ENCODE measurements at places on chromosomes 5 and 9. TPM values are rescaled to one million over a fixed set of nuclear protein-coding genes. Genes with fewer than 3 reads are reported as not detected.

DNA sequence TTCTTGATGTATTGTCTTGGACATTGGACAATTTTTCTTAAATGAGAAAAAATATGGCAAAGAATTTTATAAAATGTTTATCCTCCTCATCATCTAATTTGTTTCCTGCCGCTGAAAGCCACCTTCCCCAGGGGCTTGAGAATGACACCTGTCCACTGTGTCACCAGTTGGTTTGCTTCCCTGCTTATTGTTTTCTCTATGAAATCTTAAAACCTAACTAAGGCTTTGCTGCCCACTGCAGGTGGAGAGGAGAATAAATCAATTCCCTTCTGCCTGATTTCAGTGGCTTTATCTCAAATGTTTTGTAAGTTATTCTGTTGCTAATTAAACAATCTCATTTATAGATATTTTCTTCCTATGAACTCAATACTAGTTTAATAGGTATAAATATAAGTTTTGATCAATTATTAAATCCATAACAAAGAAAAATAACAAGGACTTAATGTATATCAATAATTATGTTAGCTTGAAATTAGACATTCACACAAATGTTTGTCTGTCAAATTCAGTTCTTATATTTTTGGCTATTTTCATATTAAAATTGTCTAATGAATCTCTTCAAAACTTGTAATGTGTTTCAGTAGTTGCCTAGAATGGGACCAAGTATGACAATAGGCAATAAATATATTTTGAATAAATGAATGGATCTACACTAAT lies 822.5 kb downstream of the PTPRD start:
- no peak for DNase-seq

Gene NDOR1
- 48.5 TPM for total RNA-seq

Gene STK32A
- total RNA-seq: not detected

DNA sequence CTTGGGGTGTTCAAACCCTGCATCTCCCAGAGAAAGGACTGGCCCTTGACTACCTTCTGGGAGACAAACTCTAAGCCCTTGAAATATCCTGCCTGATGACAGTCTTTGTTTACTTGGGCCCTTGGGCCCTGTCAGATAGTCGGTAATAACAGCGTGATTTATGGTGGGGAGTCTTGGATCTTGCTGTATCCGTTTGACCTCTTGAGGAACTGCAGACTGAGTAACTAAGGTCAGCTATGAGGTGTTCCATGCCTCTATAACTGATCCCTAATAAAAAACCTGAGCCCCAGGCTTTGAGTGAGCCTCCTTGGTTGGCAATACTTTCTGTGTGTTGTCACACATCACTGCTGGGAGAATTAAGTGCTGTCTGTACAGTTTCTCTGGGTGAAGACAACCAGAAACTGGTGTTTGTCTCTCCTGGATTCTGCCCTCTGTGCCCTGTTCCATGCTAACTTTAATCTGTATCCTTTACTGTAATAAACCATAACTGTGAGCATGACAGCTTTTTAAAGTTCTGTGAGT lies 56.2 kb upstream of the ANKRD33B start:
- no peak for DNase-seq

Gene PCDHA1
- total RNA-seq: not detected

DNA sequence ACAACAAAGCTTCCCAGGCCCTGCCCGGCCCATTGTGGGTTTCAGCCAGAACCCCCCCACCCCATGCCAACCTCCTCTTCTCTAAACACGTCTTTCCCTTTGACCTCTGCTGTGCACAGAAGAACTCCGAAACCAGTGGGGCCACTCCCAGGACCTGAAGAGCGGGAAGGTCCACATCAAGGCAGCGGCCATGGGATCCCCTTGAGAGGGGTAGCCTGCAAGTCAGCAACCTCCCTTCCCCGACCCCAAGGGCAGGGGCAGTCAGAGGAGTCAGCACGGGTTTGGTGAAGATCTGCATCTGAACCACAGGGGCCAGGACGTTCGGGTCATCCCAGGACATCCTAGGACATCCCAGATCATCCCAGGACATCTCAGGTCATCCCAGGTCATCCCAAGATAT lies 379.9 kb upstream of the IRX4 start:
- DNase-seq: no peak

Data from activated naive CD4-positive, alpha-beta T cell treated with anti-CD3 and anti-CD28 coated beads, Interleukin-2, amount 50 U/mL, for 72 hours (primary cell).